Glutamatergic neuron (in vitro differentiated cells): ENCODE measurements at places on chromosomes 1 and 21.

DNA sequence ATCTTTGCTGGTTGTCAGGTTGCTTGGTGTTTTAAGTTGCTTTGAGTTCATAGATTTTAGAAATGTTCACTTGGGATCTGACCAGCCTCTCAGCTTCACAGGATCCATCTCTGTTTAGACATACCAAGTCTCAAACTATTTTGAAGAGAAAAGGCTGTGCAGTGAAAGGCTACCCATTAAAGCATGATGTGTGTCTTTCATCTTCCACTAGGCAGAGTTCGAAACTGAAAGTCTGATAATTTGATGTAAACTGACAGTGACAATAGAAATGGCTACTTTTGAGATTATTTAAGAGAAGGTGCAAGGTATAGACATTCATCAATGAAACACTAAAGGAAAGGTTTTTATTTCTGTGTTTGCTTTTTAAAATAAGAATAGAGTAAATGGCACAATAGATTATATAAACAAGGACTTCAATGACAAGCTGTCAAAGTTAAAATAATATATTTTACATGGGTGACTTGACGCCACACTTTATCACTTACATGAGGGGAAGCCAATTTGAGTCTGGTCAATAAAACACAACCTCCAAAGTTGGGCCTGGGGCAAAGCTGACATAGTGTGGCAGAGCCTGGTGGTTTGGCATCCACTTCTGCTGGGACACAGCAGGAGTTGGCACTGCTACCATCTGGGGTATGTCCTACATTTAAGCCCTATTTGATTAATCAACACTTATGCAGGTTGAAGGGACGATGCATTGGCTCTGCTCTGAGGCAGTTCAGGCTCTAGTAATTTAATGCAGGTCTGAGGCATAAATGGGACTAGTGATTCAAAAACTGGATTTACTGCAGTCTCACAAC is 197.7 kb downstream of the CRB1 start:
- no peak for DNase-seq

- DNase-seq: no peak
These were observed 375.3 kb downstream of the DUSP10 start for GRCh38 chr1:221366495-221367110.

GRCh38 chr1:101314244-101314643 is 77.4 kb downstream of the S1PR1 start:
- no peak for DNase-seq

DNA sequence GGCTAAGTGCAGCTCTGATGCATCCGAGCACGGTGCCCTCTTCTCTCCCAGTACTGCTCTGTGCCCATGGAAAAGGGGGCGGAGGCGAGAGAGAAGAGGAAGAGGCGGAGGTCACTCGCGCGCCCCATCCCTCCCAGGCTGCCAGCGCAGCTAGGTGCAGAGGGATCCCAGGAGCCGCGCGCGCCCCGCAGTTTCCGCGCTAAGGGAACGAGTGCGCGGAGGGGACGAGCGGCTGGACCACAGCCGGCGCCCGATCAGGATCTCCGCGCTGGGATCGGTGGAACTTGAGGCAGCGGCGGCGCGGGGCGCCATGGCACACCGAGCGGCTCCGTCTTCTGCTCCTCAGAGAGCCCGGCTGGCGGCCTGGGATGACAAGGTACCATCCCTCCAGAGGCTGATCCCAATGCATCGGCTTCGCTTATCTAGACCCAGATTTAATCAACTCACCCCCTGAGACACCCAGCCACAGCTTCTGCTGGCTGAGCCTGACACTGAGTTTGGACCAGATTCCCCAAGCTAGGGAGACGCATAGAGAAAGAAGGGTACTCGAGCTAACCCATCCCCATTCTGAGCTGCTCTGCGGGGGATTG is at the start of gene PTGFR:
Gene PTGFR, plus strand, starts transcription at position 114 of the 590 bp plus-strand sequence. CDS start 1,770 bp downstream, outside the sequence.
- peak; percentile 55 for DNase-seq

DNA sequence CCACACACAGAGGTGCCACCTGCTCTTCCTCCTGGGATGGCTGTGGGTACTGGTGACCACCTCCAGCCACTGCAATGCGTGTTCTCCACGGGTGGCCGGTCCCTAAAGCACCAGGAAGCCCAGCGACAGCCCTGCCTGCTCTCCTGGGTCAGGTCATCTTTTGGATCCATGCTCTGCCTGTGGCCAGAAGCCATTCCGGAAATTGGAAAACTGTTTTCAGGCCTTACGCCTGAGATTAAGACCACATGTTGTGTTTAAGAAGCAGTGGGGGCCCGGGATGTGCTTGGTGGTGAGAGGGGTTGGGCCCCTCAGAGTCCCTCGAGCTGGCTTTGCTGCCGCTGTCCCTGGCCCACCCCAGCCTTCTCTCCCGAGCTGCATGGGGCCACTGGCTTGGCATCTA is 150.8 kb downstream of the PEX14 start:
- no peak for DNase-seq

- peak; percentile 30 for DNase-seq
These were observed 144.3 kb downstream of the CD247 start for GRCh38 chr1:167373986-167374385.

DNA sequence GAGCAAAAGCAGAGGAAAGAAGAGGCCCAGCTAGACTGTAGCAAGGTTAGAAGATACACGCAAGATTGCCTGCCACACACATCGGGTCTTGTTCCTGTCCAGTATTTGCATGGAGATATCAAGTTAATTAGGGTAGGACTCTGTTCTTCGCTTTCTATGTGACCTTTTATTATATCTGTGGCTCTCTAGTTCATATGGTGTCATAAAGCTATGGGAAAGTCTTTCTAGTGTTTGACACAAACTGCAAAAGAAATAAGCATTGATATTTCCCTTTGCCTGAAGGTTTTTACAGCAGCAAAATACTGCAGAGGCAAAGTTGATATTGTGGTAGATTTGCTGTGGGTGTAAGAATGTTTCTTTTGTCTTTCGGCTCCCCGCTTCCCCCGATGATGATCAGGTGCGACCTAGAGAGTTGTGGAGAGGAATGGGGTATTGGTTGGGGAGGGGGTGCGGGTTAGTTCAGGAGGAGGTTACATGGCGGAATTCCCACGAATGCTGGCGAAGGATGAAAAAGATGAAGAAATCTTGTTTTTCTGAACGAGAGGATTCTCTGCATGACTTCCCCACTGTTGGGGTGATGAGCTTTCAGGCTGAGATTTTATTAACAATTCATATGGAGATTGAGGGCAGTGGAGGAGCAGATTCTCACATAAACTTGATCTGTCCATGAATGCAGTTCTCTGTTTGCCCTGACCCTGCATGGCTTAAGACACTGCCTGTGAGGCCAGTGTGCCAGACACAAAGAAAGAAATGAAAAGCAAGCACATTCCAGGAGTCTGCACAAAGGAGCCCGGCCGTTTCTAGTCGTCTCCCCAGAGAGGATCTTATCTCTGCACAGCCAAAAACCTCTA is 550.2 kb downstream of the USP25 start:
- DNase-seq: no peak

- DNase-seq: no peak
These were observed 20.4 kb upstream of the SDE2 start for GRCh38 chr1:226019572-226019971.

DNA sequence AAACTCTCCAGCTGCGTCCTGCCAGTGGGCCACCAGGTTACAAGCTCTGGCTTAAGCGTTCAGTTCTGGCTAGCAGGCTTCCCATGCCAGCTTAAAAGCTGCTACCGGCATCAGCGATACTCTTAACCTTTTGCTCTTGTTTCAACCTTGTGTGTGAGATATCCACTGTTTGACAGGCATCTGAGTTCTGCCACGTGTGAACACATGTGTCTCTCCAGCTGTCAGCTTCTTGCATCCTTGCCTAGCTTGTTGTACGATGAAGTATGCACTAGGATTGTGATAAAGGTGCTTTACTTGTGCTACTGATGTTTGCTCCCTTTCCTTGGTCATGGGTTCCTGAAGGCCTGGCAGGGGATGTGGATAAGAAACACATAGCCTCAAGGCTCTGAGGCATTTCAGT is 201.6 kb downstream of the PRDM2 start:
- no peak for DNase-seq
